ENCODE measurements at places on chromosomes 7 and 10.

- no peak for DNase-seq
These were observed 27.6 kb downstream of the CHCHD3 start for GRCh38 chr7:133054162-133054840.

DNA sequence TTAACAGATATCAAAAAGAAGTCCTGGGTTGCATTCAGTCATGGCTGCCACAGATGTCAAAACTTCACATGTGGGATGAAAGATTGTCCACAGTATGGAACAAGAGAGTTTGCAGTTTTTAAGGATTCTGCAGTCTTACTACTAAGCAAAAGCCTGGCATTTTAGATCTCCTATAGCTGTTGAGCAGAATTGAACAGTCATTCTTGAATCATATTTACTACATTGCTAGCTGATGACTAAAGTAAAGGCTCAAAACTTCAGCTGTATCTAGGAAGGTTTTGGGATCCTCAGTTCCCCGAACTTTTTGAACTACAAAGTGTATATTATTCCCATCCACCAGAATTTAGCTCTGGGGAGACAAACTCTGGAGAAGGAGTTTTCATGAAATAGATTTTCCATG is 31.0 kb downstream of the BET1 start:
- DNase-seq, result no peak

GRCh38 chr7:69414555-69414954 is 183.7 kb upstream of the AUTS2 start:
- DNase-seq, result no peak

DNA sequence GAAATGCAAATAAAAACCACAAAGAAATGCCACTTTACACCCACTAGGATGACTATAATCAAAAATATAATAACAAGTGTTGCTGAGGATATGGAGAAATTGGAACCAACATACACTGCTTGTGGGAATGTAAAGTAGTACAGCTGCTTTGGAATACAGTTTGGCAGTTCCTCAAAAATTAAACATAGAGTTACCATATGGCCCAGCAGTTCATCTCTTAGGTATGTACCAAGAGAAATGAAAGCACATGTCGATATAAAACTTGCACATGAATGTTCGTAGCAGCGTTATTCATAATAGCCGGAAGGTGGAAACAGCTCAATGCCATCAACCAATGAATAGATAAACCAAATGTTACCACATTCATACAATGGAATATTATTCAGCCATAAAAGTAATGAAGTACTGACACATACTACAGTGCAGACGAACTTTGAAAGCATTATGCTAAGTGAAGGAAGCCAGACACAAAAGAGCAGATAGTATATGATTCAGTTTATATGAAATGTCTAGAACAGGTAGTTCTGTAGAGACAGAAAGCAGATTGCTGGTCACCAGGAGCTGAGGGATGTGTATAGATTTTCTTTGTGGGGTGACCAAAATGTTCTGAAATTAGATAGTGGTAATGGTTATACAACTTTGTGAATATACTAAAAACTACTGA is 12.4 kb downstream of the BCAP29 start:
- DNase-seq, result no peak

DNA sequence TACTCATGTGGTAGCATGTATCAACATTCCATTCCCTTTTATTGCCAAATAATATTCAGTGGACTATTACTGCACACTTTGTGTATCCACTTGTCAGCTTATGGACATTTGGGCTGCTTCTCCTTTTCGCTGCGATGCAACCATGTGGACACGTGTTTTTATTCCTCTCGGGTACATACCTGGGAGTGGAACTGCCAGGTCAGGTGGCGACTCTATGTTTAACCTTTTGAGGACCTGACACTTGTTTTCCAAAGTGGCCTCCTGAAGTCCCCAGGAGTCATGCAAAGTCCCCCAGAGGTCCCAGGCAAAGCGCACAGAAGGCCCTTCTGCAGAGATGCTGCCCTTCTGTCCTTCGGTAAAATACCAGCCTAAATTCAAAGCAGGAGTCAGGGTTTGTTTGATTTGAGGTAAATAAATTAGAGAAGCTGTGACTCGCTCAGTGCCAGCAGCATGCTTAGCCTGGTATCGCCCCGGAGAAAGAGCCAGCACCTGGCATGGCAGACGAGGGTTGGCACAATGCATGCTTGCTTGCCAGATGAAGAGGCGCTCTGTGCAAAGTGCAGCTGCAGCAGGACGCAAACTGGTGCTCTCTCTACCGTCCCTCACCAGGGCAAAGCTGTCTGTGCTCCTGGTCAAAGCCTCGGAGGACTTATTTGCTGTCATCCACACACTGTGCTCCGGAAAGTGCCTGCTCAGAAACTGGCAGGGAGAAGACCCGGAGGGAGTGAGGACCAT is 37.8 kb downstream of the HIPK2 start:
- DNase-seq, result peak; percentile 87

DNA sequence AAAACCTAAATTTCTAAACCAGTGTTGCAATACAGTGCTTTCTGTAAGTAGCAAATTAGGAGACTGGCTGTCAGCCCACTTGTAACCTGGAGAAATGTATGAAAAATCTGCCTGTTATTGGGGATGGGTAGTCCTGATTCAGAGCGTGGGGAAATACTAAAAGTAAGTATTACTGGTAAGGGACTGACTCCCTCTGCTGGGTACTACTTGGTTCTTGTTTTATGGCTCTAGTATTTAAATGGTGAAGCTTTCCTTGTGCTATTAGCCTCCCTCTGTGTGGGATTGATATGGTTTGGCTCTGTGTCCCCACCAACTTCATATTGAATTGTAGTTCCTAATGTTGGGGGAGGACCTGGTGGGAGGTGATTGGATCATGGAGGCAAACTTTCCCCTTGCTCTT is 886.1 kb downstream of the SORCS1 start:
- no peak for DNase-seq

- DNase-seq, result no peak
These were observed 43.9 kb downstream of the IFIT5 start for GRCh38 chr10:89458291-89458690.

- DNase-seq, result no peak
These were observed 1049.8 kb upstream of the C7orf33 start for GRCh38 chr7:147540743-147541142.

GRCh38 chr7:32116436-32116835 is 46.2 kb upstream of the PDE1C start:
- DNase-seq, result peak; percentile 30

- no peak for DNase-seq
These were observed 103.8 kb downstream of the CPEB3 start for GRCh38 chr10:92187101-92187500.

GRCh38 chr10:127175357-127176110 is 20.9 kb downstream of the INSYN2A start:
- no peak for DNase-seq

DNA sequence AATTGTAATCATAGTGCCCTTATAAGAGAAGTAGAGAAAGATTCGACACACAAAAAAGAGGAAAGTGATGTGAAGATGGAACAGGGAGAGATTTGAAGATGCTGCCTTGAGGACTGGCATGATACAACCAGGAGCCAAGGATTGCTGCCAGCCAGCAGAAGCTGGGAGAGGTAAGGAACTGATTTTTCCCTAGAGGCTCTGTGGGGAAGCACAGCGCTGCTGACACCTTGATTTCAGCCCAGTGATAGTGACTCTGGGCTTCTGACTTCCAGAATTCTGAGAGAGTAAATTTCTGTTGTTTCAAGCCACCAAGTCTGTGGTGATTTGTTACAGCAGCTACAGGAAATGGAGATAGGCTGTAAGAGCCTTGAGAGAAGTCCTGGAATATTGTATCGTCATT is 98.2 kb downstream of the RAB11FIP2 start:
- no peak for DNase-seq

GRCh38 chr7:131652934-131653333 is 96.5 kb upstream of the PODXL start:
- DNase-seq, result no peak

DNA sequence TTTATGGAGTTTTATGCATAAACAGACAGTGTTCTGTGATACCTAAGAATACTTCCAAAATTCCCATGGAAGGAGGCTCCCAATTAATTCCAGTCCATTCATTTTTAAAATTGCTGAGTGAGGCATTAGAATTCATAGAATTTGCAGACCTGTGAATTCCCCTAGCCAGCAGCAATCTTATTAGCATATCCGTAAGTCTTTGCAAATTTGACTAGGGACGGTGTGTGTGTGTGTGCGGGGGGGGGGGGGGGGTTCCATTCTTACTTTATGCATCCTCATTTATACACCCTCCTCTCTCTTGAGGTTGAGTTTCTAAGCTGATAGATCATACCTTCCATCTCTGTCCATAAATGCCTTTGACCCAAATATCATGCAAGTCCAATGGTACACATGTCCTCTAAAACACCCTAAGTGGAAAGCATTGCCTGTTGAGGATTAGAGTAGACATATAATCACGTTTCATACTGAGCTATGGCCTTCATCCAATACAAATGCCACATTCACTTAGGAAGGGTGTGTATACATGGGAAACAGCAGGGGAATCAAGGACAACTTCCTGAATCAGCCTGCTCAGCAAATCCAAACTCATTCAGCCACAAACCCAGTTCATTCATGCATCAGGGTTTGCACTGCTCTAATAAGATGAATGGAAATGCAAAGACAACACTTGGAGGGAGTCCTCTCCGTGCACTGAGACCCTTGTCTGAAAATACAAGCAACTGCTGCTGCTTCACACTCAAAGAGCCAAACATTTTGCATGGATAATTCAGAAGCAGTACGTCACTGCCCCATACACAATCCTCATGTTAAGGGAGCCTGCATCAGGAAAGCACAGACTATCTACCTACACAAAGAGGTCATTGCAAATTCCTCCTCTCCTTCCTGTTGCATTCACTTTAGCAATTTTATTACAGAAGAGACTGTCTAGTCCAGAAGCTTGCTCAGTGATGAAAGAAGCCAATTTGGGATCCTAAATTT is 350.8 kb downstream of the KCNMA1 start:
- peak; percentile 29 for DNase-seq

- no peak for DNase-seq
These were observed 338.6 kb upstream of the NFE2L3 start for GRCh38 chr7:25813381-25813780.

GRCh38 chr7:128160296-128160695 is 80.8 kb upstream of the LEP start:
- no peak for DNase-seq

- DNase-seq, result no peak
These were observed 165.4 kb downstream of the GLI3 start for GRCh38 chr7:42071372-42072261.

GRCh38 chr7:65946904-65947303 is 35.1 kb downstream of the GUSB start:
- DNase-seq, result no peak

- no peak for DNase-seq
These were observed 240.7 kb downstream of the ANK3 start for GRCh38 chr10:60149003-60149402.

GRCh38 chr10:119348106-119348505 is 140.7 kb downstream of the GRK5 start:
- no peak for DNase-seq

GRCh38 chr10:119409906-119410305 is 132.6 kb downstream of the RGS10 start:
- no peak for DNase-seq

DNA sequence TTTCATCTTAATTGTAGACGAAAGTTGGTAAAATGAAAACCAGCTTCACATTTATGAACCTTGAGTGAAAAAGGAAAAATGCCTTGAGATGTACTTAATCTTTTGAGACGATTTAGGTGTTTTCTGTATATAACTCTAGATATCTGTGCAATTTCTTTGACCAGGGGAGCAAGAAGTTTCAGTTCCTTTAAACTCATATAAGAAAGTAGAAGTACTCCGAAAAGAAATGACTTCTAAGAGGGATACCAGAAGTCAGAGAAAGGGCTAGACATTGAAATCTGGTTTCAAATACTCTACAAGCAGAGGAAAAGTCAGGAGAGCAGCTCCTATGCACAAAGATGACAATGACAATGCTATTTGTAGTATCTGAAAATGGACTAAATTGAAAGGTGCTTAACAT is 303.7 kb downstream of the BAMBI start:
- DNase-seq, result no peak

DNA sequence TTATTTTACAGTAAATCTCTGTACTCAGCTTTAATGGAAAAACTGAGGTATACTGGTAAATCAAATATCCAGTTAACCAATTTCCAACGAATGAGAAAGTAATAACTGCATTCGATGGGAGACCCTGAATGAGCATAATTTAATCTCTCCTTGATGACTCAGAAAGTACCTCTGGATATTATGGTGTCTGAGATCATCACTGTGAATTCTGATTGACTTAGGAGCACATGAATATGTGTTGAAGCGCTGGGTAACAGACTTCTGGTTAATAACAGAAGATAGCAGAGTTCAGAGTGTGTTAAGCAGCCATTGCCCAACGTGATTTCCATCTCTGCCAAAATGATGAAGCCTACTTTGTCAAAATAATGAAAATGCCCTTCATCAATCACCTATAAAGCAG is 116.6 kb downstream of the NRP1 start:
- no peak for DNase-seq

GRCh38 chr7:102424787-102425218 is 8.6 kb upstream of the ORAI2 start:
- no peak for DNase-seq

- no peak for DNase-seq
These were observed 140.0 kb upstream of the NRBF2 start for GRCh38 chr10:62993121-62993520.

- no peak for DNase-seq
These were observed 224.0 kb upstream of the PLXDC2 start for GRCh38 chr10:19592276-19592675.

GRCh38 chr7:158112571-158113320 is 474.9 kb downstream of the PTPRN2 start:
- DNase-seq, result no peak

DNA sequence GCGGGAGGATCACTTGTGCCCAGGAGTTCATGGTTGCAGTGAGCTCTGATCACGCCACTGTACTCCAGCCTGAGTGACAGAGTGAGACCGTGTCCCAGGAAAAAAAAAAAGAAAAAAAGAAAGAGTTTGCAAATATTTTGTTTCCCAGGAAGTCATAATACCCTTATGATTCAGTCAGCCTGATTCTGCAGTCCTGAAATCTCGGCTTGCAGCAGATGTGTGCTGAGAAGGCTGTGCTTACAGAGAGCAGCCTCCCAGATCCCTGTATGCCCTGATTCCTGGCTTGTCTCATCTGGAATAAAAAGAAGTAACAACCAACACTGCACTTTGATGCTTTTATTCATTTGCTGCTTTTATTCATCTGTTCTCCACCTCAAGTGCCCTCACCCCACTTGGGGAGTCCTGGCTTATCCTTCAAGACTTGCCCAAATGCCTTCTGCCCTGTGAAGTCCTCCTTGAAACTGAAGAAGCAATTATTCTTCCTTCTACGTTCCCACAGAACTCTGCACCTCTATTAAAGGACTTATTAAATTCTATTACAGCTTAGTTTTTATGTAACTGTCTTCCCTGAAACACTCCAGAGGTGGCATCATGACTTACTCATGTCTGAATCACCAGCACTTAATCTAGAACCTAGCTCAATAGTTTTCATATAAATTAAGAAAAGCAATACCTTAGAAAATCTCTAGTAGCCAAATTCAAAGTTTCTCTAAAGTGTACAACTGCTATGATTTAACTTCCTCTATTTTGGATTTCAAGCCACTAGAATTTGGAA is 27.7 kb upstream of the BPGM start:
- DNase-seq, result no peak

GRCh38 chr10:70490142-70490541 is 11.6 kb downstream of the PALD1 start:
- DNase-seq, result no peak

All from NCI-H345 (cell line).